ENCODE measurements at places on chromosomes 4 and X.

DNA sequence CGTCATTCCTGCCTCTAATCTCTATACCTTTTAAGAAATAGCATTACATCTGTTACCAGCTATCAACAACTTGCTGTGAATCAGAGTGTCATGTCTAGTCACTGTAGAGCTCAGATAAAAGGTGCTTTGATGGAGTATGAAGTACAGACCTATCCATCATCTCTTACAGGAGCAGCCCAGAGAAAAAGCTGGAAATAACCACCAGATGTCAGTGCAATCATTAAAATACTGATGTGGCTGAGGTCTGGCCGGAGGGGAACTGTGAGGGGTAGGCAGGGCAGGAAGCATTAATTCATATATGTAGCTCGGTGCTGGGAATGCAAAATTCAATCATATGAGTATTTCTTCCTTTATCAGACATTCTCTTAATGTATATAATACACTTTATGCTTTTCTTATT lies 100.6 kb downstream of the AKAP4 start:
- DNase-seq = no peak

DNA sequence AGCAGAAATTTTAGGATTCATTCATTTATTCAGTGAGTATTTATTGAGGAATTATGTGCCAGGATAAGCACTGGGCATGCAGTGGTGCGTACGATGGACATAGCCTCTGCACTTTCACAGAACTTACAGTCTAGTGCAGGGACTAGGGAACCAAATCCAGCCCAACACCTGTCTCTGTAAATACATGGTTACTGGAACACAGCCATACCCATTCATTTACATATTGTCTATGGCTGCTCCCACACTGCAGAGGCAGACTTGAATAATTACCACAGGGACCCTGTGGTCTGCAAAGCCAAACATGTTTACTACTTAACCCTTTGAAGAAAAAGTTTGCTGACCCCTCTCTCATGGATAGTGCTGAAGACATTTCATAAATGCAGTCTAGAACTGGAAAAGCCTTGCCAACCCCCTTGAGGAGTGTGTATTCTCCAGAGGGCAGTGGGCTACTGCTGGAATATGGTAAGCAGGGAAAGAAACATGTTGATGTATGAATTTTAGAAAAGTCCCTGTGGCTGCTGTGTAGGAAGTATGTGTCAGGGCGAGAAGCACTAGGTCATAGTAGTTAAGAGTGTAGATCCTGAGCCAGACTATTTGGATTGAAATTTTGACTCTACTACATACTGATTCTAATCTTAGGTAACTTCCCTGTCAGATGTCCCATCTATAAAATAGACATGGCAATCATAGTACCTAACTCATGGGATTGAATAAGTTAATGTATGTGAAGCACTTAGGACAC lies 75.5 kb downstream of the GALNT7 start:
- DNase-seq = no peak

GRCh38 chrX:19046343-19047215 lies 62.7 kb upstream of the PHKA2 start:
- no peak for DNase-seq

- DNase-seq = no peak
These were observed 68.8 kb downstream of the SEC24D start for GRCh38 chr4:118767109-118767508.

DNA sequence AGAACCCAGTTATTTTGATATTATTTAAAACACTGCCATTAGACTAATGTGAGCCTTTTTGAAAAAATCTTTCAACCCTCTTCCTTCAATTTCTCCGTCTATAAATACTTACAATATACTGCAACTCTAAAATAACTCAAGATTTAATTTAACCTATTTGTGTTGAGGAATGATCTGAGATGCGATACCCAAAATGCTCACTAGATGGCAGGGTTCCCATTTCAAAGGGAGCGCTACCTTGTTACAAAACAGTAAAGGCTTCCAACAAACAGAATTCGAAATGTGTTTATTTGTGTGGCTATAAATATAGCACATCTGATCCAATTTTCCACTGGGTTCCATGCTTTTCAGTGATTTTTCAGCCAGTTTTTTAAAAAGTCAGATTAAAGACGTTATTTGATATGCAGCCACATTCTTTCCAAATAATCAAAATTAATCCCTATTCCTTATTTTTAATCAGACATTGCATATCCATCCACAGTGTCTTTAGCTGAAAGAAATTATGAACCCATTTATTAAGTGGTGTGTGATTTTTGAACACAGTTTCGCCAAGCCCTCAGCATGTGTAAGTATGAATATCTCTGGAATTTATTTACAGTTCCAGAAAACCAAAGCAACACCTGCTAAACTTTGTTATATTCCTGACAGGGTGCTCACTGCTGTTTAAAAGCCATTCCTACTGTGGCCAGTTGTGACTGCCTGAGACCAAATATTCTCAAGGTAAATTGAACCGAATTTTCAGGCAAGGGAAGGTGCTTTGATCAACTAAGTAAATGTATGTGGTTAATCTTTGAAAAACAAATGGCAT lies 668.0 kb upstream of the LCORL start:
- DNase-seq = peak; percentile 4

- no peak for DNase-seq
These were observed 620.8 kb upstream of the NR3C2 start for GRCh38 chr4:149062997-149063396.

DNA sequence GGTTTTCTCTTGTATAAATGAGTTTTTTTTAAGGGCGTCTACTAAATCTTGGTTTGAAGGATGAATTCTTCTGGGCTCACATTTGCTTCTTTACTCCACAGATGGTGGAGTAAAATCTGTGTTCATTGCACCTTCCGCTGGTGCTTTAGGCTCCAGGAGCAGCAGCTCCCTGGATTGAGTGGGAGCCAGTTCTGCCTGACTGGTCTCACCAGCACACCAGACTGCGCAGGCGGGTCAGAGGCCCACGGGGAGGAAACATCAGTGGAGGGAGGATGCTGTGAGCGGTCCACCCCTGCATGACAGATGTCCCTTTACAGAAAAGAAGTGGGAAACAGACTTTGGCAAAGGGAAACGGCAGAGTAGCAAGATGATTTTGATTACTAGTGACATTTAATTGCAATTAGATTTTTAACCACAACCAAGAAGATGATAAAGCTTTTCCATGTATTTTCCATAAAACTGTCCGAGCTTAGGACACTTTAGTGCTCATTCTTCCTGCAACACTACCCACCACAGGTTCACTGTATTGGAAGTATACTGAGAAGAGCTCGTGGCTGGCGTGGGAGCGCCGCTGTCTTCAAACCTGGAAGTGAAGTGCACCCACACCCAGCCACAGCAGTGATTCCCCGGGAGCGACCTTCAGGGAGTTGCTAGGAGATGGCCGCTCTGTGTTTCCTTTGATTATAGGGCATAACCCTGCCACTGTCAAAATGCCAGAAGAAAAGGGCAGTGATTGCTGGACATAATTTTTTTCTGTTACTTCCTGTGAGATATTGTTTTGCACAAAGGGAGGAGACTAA lies 95.2 kb downstream of the SORBS2 start:
- no peak for DNase-seq

DNA sequence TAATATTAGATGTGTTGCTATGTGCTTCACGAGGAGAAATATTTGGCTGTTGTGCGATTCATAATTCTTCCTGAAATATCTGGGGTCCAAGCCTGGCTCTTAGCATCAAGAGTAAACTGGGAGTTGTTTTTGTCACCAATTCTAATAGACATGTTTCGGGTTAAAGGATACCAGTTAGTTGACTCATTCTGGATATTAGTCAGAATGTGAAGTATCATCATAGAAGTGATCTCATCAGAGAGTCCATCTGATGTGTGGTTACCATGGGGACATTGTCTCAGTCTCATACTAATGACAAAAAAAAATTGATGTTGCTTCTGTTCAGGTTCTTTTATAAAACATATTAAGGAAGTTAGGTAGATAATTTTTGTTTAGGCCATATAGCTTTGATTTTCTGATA lies 57.2 kb upstream of the MTMR1 start:
- no peak for DNase-seq

DNA sequence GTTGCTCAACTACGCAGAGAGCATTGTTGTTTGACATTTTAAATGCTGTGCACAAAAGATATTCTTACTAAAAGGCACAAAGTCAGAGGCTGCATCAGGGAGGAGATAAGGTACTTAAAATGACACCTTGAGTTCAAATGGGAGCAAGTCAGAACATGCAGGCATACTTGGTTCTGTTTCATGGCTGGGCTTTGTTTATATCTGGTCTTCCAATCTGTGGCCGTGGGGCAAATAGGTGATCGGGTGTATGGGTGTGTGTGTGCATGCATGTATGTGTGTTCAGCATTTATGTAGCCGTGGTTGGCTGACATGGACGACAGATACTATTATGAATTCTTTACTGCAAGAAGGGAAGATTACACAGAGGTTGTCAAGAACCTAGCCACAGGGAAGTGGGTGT lies 106.1 kb downstream of the RASL11B start:
- no peak for DNase-seq

DNA sequence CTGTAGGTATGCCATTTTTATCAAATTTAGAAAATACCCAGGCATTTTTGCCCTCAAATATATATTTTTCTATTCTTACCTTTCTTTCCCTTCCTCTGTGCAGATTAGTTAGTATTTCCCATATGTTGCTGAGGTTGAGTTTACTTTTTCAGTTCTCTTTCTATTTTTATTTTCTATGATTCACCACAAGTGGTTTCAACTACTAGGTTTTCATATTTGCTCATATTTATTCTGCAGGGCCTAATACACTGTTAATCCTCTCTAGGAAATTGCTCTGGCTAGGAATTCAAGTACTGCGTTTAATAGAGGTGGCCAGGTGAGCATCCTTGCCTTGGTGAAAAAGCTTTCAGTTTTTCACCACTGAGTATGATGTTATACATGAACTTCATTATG lies 1535.3 kb upstream of the PCDH10 start:
- DNase-seq = no peak

DNA sequence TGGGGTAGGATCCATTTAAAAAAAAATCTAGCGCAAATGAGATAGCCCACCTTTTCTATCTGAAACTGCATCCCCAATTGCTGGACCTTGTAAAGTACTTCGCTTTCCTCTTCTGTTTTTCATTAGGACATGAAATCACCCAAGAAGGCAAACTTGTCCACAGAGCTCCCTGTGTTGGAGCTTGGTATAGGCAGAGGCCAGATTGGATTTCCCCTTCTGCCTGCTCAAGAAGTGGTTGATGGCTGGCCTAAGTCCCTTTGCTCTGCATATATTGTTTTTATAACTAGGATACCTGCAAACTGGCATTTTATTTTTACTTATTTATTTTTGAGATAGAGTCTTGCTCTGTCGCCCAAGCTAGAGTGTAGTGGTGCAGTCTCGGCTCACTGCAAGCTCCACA lies 28.4 kb downstream of the RNF4 start:
- DNase-seq = no peak

DNA sequence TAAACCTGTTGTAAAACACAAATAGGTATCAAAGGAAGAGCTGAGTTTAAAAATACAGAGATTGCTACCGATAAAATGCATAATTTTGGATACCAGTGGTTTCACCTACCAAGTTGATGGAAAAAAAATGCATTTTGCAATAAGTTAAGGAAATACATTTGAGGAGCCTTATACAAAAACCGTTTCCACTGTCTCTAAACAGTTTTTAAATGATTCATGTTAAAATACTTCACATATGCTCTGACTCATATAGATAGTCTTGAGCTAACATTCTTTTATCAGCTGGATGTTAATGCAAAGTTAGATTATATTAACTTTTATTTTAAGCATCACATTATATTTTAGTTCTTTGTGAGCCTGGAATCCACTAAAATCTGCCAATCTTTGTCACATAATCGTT lies 50.6 kb upstream of the ANKRD17 start:
- DNase-seq = no peak

DNA sequence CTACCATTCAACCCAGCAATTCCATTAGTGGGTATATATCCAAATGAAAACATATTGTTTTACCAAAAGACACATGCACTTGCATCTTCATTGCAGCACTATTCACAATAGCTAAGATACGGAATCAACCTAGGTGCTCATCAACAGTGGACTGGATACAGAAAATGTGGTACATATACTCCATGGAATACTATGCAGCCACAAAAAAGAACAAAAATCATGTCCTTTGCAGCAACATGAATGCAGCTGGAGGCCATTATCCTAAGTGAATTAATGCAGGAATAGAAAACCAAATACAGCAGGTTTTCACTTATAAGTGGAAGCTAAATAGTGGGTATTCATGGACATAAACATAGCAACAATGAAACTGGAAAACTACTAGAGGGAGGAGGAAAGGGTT lies 38.1 kb upstream of the BBS7 start:
- DNase-seq = no peak

DNA sequence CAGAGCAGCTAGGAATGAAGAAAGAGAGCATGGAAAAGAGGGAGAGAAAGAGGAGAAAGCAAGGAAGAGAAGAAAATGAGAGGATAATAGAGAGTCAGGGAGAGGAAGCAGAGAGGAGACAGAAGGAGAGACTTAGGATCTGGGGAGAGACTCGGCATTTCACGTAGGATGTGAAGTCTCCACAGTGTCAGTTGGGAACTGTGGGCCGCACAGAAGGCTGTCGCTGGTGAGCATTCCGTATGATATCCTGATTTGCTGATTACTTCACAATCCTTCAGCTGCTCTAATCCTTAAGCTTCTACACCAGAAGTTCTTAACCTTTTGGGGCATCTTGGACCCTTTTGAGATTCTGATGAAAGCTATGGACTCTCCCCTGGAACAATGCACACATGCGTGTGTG lies 14.0 kb downstream of the NLGN3 start:
- no peak for DNase-seq

DNA sequence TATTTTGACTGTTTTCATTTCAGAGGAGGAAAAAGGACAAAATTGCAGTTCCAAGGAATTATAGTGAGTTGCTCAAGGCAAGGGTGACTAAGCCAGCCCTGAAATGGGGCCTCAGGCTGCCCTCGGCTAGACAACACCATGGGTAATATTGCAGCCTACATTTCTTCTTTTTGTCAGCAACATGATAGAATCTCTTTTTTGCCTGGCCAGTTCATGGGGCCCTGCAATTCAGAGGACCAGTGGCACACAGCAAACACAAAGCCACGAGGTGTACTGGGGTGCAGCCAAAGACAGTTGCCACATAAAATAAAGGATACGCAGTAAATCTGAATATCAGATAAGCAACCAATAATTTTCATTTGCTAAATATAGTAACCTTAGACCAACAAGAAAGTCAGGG lies 41.8 kb downstream of the RBM47 start:
- no peak for DNase-seq

- DNase-seq = no peak
These were observed 407.3 kb downstream of the MAPK10 start for GRCh38 chr4:85952528-85952927.

GRCh38 chr4:39062770-39063097 lies 702 bp downstream of the KLHL5 start:
- no peak for DNase-seq

GRCh38 chr4:150348079-150348478 lies 233.9 kb upstream of the MAB21L2 start:
- DNase-seq = no peak

GRCh38 chrX:39667736-39668482 lies 429.8 kb downstream of the BCOR start:
- DNase-seq = no peak

- DNase-seq = no peak
These were observed 23.8 kb upstream of the CXorf38 start for GRCh38 chrX:40671126-40671525.

GRCh38 chr4:105455998-105456397 lies 17.9 kb downstream of the PPA2 start:
- no peak for DNase-seq

GRCh38 chr4:150325872-150326271 lies 247.6 kb downstream of the DCLK2 start:
- no peak for DNase-seq
